ENCODE measurements at places on chromosomes 2 and 18.

GRCh38 chr2:232328032-232328422 lies 50.5 kb upstream of the ALPP start:
- no peak for DNase-seq

GRCh38 chr18:41842886-41843285 lies 112.1 kb upstream of the PIK3C3 start:
- DNase-seq: no peak

- DNase-seq: no peak
Measured at GRCh38 chr2:74792282-74792681, 41.6 kb upstream of the HK2 start.

DNA sequence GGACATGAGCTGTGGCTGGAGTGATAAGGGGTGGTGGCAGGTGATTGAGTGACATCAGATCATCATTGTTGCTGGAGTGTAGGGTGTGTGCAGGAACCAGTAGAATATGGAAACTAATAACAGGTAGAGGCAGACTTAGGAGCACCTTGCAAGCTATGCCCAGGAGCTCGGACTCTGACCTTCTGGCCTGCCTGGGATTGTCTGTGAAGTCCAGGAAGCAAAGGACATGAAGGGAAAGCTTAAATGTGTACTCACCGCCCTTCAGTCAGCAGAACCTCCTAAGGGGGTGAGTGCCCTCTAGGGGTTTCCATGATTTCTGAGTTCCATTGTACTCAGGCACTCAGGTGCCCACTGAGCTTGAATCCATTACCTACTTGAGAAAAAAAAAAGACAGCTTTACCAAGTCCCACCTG lies 104.2 kb downstream of the CRIM1 start:
- DNase-seq: no peak

DNA sequence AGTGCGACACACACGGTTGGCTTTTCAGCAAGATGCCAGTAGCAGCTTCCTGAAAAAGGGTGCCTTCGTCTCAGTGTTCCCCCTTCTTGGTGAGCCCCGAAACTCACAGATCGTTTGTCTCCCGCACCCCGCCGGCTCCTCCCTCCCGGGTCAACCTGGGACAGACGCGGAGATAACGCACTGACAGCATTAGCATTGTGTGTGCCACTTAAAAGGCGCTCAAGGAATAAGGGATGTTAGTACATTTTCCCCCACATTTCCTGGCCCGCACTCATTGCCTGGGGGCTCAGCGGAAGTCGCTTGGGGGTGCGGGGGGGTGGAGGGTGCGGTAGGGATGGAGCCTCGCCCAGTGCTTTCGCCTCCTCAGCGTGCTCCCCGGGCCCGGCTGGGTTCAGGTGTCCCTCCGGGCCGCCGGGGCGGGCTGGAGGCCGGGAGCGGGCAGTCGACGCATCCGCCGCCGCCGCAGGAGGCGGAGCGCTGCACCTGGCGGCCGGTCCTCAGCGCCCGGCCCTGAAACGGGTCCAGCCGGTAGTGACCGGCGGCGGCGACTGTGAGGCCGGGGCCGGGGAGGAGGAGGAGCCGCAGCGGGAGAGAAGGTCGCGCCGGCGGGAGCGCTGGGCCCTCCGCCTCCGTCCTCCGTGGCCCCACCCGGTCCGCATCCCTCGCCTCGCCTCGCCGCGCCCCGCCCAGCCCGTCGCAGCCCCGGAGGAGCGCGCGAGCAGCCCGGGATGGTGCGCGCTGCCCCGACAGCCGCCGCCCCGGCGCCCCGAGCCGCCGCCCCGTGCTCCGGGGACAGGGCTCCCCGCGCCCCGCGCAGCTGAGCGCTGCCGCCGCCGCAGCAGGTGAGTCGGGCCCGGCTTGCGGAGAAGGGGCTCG lies at the start of gene MFSD6:
MFSD6 (plus strand) TSS at position 694 of the 876 bp plus-strand sequence. CDS start 27,675 bp downstream, outside the sequence.
- DNase-seq: peak; percentile 40

DNA sequence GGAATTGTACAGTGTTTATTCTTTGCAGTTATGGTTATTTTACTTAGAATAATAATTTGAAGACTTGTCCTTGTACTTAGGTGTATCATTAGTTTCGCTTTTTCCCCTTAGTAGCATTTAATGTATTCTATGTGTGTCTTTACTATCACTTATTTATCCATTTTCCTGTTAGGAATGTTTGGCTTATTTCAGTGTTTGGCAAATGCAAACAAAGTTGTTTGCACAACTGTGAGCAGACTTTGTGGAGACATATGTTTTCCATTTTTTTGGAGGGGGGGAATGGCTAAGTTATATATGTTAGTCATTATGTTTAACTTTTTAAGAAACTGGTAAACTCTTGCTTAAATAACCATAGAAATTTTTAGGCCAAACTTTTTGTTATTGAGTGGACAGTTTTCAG lies 447.7 kb downstream of the SOX11 start:
- no peak for DNase-seq

DNA sequence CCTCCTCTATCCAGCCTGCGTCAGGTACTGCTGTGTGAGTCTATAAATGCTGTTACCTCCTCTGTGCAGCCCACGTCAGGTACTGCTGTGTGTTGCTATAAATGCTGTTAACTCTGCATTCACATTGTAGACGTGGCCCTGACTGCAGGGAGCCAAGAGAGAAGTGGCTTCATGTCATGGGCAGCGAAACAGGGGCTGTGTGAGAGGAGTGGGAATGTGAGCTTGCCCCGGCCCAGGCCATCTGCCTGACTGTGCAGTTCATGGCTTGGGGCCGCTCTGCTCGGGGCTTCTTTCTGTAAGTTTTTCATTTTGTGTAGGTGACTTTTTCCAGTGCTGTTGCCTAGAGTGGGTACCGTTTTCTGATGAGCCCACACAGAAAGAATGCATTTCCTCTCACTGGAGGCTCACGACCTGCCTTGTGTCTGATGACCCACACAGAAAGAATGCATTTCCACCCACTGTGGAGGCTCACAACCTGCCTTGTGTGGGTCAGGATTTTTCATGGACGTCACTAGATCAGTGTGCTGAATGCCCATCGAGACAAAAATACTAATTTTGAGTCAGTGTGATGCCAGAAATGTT lies 104.5 kb downstream of the SNTG2 start:
- DNase-seq: no peak

GRCh38 chr18:49869354-49869753 lies 56.0 kb upstream of the ACAA2 start:
- no peak for DNase-seq

DNA sequence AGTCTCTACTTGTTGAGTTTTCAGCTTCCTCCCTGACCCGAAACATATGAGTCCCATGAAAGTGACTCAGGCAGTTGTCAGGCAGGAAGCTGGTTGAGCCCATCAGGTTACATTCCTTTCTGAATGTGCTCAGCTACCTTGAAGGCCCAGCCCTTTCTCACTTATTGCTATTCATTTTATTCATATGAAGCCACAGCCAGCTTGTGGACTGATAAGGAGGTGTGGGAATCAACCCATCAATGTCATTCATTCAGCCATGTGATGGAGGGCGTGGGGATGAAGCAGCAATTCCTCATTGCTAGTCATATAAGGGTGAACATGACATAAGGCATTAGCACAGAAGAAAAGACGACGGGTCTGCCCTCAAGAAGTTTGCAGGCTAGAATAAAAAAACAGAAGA lies 5.3 kb upstream of the VPS4B start:
- no peak for DNase-seq

GRCh38 chr18:80176334-80177073 lies 67.4 kb downstream of the ADNP2 start:
- no peak for DNase-seq

DNA sequence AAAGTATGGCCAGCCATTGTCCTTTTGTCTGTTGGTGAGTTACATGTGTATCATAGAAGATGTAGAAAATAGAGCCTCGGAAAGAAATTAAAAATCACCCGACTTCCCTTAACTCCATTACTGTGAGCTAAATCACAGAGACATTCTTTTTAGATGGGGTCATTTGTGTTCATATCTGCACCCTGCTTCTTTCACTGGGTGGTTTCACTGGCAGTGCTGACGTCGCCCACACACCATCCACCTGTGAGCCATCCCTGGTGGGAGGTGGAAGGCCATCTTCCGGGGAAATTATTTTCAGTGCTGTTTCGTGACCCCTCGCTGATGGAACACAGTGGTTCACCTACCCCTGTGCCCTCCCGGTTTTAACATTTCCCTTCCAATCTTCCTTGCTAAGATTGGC lies 21.2 kb downstream of the SH3BP4 start:
- no peak for DNase-seq

- no peak for DNase-seq
Measured at GRCh38 chr2:220040346-220040745, 412.9 kb downstream of the SLC4A3 start.

DNA sequence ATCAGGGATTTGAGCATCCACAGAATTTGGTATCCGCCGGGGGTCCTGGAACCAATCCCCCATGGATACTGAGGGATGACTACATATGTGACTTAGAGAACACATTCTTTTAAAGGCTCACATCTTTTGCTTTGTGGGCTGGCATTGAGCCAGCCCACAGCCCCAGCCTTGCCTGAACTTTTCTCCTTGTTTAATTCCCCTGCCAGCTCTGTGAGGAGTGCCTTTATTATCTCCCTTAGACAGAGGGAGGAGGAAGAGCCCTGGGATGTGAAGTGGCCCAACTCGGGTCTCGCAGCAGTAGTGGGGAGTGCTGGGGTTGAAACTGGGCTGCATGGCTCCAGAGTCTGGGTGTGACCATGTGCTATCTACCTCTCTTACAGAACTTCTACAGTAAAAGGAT lies 7.6 kb downstream of the TTC39C start:
- no peak for DNase-seq

- no peak for DNase-seq
Measured at GRCh38 chr2:192011196-192011595, 164.3 kb upstream of the CAVIN2 start.

GRCh38 chr18:66013969-66014368 lies 263.2 kb downstream of the CDH7 start:
- no peak for DNase-seq

GRCh38 chr2:123073371-123073770 lies 951.7 kb upstream of the CNTNAP5 start:
- DNase-seq: no peak

- DNase-seq: no peak
Measured at GRCh38 chr2:158934170-158934569, 34.3 kb upstream of the TANC1 start.

DNA sequence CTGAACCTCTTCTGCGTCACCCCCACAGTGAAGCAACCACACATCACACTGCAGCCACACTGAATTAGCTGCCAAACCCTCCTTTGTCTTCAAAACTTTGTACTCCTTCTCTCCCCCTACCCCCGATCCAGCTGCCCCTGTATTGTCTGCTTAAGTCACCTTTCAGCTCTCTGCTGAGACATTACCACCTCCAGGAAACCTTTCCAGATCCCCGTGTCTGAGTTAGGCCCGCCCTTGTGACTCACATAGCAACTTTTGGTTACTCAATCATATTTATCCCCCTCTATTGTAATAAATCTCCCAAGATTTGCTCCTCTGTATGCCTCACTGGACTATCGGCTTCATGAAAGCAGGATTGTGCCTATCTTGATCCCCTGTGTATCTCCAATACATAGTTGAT lies 82.8 kb upstream of the CDCA7 start:
- no peak for DNase-seq

DNA sequence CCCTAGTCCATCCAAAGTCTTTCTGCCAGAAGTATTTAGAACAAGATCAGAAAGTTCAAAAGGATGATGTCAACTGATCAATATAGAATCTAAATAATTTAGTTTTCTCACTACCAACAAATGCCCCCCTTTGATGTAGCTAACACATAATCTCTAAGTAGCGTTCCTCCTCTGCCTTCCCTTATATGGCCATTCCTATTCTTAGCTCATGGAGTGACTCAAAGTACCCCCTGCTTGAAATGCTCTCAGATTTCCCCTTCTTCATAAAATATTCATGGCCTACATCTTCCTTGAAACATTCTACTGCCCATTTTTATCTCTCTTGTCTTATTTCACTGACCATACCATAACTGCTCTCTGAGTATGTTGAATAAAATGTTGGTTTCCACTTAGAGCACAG lies 151.5 kb downstream of the UPP2 start:
- DNase-seq: no peak

DNA sequence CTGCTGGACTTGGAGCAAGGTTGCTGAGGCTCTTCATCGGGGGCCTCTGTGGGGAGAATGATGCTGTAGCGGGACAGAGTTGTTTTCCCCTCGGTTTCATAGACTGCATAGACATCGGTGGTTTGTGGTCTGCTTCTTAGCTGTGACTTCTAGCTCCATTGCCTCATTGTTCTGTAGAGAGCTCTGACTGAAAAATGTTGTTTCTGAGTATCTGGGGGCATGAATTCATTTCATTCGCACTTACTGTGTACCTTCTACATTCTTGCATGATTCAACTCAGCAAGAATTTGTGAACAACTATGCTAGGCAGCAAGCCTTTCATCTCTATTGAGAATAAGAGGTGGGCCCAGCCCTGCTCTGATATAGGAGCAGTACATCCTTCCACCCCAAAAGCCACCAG lies 406.8 kb downstream of the NBAS start:
- no peak for DNase-seq

DNA sequence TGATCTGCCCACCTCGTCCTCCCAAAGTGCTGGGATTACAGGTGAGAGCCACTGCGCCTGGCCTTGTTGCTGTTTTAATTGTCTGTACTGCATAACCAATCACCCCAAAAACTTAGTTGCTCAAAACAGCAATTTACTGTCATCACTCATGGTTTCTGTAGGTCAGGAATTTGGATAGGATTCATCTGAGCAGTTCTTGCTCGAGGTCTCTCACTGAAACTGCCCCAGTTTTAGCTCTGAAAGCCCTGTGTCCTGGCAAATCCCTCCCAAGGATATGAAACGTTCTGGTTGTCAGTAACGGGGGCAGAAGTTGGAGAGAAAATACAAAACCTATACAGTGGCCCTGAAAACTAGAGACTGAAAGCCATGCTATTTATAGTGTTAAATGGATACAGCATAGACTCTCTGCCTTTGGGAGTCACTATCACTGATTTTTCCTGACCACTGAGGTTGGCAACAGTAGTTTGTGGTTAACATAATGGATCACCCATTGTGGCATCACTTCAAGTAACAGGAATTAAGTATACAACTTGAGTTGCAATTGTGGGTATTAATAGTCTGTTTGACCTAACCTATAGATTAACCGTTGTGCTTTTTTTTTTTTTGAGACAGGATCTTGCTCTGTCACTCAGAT lies 27.2 kb upstream of the ERICH2 start:
- no peak for DNase-seq

GRCh38 chr2:33929467-33929866 lies 330.4 kb upstream of the FAM98A start:
- peak; percentile 2 for DNase-seq

- no peak for DNase-seq
Measured at GRCh38 chr18:55634545-55634944, 46.6 kb upstream of the TCF4 start.

GRCh38 chr2:170298861-170299429 lies 121.0 kb downstream of the MYO3B start:
- no peak for DNase-seq

DNA sequence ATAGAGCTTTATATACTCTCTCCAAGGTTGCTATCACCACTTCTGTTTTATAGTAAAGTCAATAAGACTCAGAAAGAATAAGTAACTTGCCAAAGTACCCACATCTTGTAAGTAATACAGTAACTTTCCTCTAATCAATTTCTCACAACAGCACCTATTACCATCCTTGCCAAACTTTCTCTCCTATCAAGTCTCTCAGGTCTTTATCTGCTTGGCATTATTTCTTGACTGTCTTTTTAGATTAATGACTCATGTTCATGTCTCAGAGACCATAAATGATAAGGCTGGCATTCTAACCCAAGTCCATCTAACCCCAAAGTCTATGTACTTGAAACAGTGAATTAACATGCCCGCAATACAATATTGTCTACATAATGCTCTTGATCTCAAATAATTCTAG lies 618.0 kb upstream of the ZEB2 start:
- no peak for DNase-seq

- DNase-seq: no peak
Measured at GRCh38 chr2:173192071-173192470, 116.4 kb downstream of the MAP3K20 start.

- no peak for DNase-seq
Measured at GRCh38 chr2:160418398-160418765, 75.2 kb downstream of the RBMS1 start.

Measured in activated CD4-positive, alpha-beta T cell treated with anti-CD3 and anti-CD28 coated beads, Interleukin-2, amount 50 U/mL, for 16 hours (primary cell).